ENCODE measurements at places on chromosomes 1 and 21.

DNA sequence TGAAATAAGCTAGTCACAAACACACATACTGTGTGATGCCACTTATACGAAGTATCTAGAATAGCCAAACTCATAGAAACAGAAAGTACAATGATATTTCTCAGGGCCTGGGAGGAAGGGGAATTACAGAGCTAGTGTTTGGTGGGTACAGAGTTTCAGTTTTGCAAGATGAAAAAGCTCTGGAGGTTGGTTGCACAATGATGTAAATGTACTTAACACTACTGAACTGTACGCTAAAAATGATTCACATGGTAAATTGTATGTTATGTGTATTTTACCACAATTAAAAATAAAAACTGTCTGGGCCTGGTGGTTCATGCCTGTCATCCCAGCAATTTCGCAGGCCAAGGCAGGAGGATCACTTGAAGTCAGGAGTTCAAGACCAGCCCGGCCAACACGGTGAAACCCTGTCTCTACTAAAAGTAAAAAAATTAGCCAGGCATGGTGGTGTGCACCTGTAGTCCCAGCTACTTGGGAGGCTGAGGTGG is 15.3 kb upstream of the FHAD1 start:
- no peaks in the 10 kb centered on the region for H3K36me3 ChIP-seq
- H3K4me1 ChIP-seq, result peaks cover 26% of the 10 kb centered on the region
- no peak overlapping the region for H3K27ac ChIP-seq
- H3K4me3 ChIP-seq, result no peak overlapping the region
- H3K27me3 ChIP-seq, result peaks cover 8% of the 10 kb centered on the region

GRCh38 chr1:201077116-201077515 is 35.1 kb downstream of the CACNA1S start:
- H3K27me3 ChIP-seq, result peaks cover 9% of the 10 kb centered on the region
- H3K4me1 ChIP-seq, result peaks cover 24% of the 10 kb centered on the region
- DNase-seq, result no peak
- no peak overlapping the region for H3K4me3 ChIP-seq
- no peak overlapping the region for H3K27ac ChIP-seq

DNA sequence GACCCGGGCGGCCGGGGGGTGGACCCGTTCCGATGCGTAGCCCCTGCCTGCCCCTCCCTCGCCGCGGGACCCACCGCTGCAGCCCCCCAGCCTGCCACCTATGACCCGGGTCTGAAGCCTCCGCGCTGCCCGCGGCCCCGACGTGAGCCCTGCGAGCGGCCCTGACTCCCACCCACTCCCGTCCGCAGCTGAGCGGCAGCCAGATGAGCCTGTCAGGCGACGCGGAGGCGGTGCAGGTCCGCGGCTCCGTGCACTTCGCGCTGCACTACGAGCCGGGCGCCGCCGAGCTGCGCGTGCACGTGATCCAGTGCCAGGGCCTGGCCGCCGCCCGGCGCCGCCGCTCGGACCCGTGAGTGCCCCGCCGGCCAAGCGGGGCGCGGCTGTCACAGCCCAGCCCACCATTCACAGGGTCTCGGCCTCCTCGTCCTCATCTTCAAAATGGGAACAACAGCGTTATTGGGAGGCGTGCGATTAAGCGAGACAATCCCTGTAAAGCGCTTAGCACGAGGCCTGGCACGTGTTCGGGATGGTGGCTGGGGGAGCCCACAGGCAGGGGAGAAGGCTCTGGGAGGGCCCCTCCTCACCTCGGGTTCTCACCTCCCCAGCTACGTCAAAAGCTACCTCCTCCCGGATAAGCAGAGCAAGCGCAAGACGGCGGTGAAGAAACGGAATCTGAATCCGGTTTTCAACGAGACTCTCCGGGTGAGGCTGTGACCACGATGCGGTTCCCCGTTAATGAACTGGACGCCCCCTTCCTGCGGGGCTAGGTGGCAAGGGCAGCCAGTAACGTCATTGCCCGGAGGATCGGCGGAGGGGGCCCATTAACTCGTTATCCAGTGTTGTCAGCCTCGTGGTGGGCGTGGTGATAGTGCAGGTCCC is 8.2 kb downstream of the SYTL1 start:
- peaks cover 21% of the 10 kb centered on the region for H3K27me3 ChIP-seq
- peaks cover 26% of the 10 kb centered on the region for H3K4me1 ChIP-seq
- H3K36me3 ChIP-seq, result no peaks in the 10 kb centered on the region
- no peak overlapping the region for H3K27ac ChIP-seq
- DNase-seq, result peak; percentile 76
- peak overlapping the region; percentile 76 for H3K4me3 ChIP-seq

DNA sequence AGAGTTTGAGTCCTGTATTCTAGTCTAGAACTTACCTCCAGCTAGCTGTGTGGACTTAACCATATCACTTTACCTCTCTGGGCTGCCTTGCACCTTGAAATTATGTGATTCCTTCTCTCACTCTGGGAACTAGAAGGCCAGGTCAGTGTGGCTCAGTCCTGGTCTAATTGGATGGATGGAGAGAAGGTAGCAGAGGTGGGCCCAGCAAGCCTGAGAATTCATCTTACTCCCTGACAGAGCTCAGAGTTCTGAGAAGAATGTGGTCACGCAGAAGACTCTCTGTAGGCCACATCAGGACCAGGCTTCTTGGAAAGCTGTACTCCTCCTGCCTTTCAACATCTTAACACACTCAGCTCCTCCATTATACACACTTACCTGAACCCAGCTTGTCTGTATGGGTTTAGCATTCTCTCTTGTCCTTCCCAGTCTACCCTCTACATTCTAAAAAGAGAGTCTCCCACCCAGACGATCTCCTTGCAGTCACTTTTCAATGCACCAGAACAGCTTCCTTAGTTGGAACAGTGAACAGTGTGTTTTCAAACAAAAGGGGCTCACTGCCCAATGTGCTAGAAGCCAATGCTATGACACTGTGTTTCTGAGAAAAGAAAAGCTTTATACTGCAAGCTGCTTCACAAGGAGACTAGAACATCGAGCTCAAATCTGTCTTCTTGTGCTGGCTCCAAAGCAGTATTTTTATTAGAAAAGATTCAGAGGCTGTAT is 60.5 kb downstream of the CAPN9 start:
- H3K4me3 ChIP-seq, result no peak overlapping the region
- H3K27ac ChIP-seq, result no peak overlapping the region
- H3K4me1 ChIP-seq, result no peaks in the 10 kb centered on the region
- peaks cover 40% of the 10 kb centered on the region for H3K27me3 ChIP-seq

DNA sequence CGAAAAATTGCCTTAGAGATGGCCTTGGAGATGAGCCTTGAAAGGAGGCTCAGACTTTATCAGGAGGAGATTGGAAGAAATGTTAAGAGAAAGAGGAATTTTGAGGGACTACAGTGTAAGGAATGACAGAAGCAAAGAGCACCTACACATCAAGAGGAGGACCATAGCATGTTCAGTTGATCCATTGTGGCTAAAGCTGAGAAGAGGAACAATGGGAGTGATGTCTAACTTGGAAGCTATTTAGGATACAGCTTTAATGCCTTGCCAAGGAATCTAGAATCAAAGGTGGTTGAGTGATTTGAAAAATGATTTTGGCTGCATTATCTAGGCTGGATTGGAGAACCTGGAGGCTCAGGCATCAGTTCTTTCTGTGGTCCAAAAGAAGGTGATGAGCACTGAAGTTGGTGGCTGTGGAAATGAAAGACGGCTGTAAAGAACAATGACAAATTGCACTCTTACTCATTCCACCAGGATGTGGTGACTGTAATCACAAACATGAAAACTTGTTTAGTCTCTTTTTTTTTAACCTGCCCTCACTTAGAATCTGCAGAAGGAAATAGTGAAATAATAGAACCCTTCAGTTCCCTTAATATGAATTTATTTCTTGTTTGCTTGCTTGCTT is 11.3 kb downstream of the FAM20B start:
- peaks cover 2% of the 10 kb centered on the region for H3K27me3 ChIP-seq
- no peak for DNase-seq
- peaks cover 22% of the 10 kb centered on the region for H3K4me1 ChIP-seq
- H3K36me3 ChIP-seq, result peaks cover 23% of the 10 kb centered on the region
- no peak overlapping the region for H3K27ac ChIP-seq

DNA sequence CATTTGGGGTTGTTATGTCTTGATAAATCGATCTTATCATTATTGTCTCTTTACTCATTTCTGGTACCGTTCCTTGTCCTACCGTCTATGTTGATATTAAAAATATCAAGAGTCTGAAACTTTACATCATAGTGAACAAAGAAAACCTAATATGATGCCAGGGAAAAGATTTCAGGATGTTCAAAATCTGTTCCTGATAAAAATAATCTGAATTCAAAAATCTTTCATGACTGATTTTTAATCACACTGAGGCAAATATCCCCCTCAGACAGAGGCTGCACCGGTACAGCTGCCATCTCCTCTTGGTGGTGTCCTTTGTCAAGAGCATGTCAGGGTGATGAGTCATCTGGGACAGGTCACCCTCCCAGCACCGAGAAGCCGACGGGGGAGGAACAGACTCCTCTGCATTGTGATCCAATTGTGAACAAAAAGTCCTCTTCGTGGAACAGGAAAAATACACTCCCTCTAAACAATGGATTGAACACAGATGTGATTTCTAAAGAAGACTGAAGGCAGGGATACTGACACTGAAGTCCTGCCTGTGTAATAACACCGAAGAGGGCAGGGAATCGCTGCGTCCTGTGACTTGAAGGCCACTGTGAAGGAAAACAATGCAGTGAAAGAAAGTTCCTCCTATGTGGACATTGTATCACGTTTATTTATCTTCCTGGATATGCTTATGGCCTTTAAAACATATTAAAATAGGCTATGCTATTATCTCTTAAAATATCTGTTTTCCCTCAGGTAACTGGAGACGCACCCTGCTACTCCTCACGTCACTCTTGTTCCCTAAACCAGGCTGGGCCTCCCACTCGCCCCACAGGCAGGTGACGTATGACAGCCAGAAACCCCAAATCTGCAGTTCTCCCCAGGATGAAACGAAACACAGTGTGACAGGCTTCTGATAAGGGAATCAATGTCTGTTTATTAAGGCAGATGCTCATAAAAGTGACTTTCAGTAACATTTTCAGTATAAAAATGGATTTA is 4.3 kb upstream of the SPATC1L start:
- peak overlapping the region; percentile 51 for H3K4me3 ChIP-seq
- H3K36me3 ChIP-seq, result peaks cover 29% of the 10 kb centered on the region
- no peaks in the 10 kb centered on the region for H3K27me3 ChIP-seq
- peaks cover 66% of the 10 kb centered on the region for H3K4me1 ChIP-seq
- H3K27ac ChIP-seq, result peak overlapping the region; percentile 79

DNA sequence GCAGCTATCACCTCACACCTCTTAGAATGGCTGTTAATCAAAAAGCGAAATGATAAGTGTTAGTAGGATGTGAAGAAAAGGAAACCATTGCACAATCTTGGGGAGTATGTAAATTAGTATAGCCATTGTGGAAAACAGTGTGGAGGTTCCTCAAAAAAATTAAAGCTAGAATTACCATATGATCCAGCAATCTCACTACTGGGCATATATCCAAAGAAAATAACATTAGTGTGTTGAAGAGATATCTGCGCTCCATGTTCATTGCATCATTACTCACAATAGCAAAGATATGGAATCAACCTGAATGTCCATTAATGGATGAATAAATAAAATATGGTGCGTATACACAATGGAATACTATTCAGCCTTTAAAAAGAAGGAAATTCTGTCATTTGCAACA is 68.9 kb downstream of the SNRPE start:
- no peaks in the 10 kb centered on the region for H3K27me3 ChIP-seq
- no peak for DNase-seq
- H3K4me3 ChIP-seq, result no peak overlapping the region
- no peaks in the 10 kb centered on the region for H3K36me3 ChIP-seq
- H3K27ac ChIP-seq, result no peak overlapping the region

- no peaks in the 10 kb centered on the region for H3K27me3 ChIP-seq
- no peak for DNase-seq
- no peak overlapping the region for H3K4me3 ChIP-seq
- H3K27ac ChIP-seq, result no peak overlapping the region
- H3K36me3 ChIP-seq, result no peaks in the 10 kb centered on the region
These were observed 212.7 kb downstream of the PTBP2 start for GRCh38 chr1:96934282-96934681.

DNA sequence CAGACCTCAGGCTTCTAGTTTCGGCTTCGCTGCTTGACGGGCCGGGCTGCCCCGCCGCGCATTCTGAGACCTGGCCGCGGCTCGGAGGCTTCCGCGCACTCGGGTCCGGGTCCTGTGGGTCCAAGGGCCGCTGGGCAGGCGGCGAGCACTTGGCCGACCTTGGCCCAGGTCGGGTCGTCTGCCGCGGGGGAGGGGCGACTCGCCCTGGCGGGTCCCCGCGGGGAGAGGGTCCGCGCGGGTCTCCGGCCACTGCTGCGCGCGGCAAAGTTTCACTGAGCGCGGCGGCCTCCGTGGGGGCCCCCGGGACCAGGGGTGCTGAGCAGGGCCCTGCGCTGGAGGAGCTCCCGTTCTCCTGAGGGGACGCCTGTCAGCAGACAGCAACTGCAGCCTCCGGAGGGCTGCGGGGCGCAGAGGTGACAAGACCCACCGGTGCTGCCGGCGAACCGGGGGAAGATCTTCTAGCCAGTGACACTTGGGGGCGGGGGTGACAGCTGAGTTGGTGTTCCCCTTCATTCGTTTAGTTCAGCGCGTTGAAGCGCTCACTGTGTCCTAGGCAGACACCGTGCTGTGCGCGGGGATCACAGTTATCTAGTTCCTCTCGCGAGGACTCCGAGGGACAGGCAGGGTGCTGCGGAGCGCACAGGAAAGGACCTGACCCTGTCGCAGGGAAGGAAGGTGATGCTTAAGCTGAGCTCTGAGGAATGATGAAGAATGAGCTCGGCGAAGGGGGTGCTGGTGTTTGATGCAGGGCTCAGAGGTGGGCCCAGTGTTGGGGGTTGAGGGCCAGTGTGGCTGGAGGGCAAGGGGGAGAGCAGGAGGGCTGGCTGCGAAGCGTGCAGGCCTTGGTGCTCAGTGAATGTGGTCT is 725 bp downstream of the MTFR1L start:
- peak overlapping the region; percentile 99 for H3K4me3 ChIP-seq
- H3K36me3 ChIP-seq, result no peaks in the 10 kb centered on the region
- peak overlapping the region; percentile 75 for H3K27ac ChIP-seq
- H3K27me3 ChIP-seq, result peaks cover 3% of the 10 kb centered on the region
- H3K4me1 ChIP-seq, result peaks cover 42% of the 10 kb centered on the region

DNA sequence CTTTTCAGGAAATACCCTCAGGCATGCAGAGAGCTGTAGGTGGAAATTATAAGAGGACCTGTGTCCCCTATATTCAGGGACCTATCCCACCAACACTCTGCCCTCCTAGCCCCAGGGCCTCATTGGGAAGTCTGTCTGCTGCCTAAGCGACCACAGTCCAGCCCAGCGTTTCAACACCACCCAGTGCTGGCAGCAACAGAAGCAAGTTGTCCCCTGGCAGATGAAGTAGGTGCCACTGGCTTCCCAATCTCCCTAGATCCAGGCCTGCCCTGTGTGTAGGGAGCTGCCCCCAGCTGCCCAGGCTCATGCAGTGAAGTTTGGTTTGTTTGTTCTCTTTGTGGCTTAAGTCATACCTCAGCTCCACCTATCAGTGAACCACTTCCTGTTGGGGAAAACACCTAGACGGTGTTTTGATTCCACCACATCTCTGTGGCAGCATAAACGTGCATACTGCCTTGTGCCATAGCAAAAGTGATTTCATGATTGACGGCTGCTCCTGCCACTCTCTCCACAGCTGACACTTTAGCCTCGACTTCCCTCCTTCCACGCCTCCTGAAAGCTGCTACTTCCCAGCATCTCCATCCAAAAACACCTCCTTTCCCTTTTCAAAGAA is 8.1 kb upstream of the LEFTY1 start:
- no peak for DNase-seq
- H3K4me3 ChIP-seq, result no peak overlapping the region
- H3K27me3 ChIP-seq, result peaks cover 6% of the 10 kb centered on the region
- no peak overlapping the region for H3K27ac ChIP-seq
- peaks cover 19% of the 10 kb centered on the region for H3K4me1 ChIP-seq
